GM23248 (cell line): ENCODE measurements at places on chromosomes 4 and X. TPM values are rescaled to one million over a fixed set of nuclear protein-coding genes. Genes with fewer than 3 reads are reported as not detected.

- DNase-seq = peak; percentile 83
Observed at GRCh38 chr4:3436798-3437581, 4.8 kb upstream of the HGFAC start.

GRCh38 chr4:37068580-37068979 lies 176.0 kb upstream of the NWD2 start:
- DNase-seq = no peak

- peak; percentile 65 for DNase-seq
Observed at GRCh38 chr4:124530464-124531077, 182.0 kb downstream of the ANKRD50 start.

DNA sequence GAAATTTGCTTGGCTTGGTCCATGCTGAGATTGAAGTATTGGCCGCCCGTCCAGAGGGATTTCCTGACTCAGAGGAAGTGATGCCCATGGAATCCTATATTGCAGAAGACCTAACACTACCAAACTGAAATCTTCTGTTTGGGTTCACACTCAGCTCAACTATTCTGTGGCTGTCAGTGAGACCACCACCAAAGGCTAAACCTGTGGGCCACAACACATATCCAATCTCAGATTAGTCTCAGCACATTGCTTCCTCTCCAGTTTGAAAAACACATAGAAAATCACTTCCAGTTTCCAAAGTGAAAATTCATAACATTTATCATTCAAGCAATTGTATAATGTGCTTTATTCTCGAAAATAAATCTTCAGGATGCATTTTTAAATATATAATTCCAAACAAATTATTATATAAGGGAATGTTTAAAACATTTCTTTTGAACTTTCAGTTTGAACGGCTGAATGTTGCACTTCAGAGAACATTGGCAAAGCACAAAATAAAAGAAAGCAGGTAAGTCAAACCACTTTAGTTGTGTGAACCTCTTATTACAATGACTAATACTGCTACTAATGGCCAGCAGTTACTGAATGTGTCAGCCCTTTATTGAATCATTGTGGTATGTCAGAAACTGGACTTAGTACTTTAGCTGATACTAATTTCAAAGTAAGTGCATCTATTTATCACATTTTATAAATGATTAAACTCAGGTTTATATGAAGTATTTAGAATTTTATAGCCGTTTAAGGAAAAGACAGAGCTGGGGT lies 37.0 kb downstream of the GUCY1A1 start:
- DNase-seq = peak; percentile 38

GRCh38 chrX:119775517-119776238 lies 15.8 kb downstream of the RPL39 start:
- no peak for DNase-seq

- DNase-seq = no peak
Observed at GRCh38 chr4:103136671-103137445, 37.2 kb upstream of the BDH2 start.

GRCh38 chr4:108149588-108150380 lies 18.9 kb downstream of the LEF1 start:
- DNase-seq = peak; percentile 43

DNA sequence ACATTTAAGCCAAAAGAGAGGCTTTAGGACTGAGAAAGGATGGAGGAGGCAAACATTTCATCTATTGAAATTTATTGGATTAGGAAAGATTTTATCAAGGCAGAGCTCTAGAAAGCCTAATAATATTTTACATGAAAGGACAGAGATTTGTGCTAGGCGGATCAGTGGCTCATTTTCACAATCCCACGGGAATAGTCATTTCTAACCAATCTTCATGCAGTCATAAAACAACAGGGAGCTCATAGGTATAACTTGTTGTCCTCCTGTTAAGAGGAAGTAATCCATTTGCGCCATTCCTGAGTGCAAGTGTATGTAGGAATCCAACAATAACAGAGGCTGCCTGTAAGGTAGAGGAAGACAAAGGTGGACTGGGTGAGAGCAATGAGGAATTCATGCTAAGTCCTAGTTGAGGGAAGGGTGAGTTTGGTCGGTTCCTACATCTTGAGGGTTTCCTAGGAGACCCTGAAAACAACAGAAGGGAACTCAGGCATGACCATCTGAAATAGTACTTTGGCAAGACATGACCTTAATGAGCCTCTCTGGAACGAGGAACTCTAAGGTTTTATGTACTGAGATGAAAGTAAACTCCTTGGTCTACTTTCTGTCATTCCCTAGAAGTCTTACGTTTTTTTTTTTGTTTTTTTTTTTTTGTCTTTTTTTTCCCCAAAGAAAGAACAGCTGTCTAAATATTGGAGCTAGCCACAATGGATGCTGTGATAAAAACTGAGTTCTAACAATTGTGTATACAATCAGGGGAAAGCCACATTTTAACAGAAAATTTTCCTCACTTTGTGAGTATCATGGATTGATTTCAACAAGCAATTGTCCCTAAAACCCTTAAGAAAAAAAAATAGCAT lies 89.7 kb downstream of the GEMIN8 start:
- DNase-seq = no peak

The TCEAL3 gene
- 53.1 and 58.1 TPM in 2 replicates for polyA plus RNA-seq

The MCTS1 gene
- polyA plus RNA-seq = 106 and 113 TPM in 2 replicates

The TIMP1 gene
- 13,908 and 14,059 TPM in 2 replicates for polyA plus RNA-seq

The CCDC120 gene
- 0.94 and 1.3 TPM in 2 replicates for polyA plus RNA-seq
